ENCODE measurements at places on chromosomes 11 and 22. TPM values are rescaled to one million over a fixed set of nuclear protein-coding genes. Genes with fewer than 3 reads are reported as not detected.

The MAPK8IP1 gene
- total RNA-seq, result 3.7 TPM

The SLC22A8 gene
- not detected for total RNA-seq

The VPS37C gene
- 9.9 TPM for total RNA-seq

The PANX3 gene
- not detected for total RNA-seq

The TRPC6 gene
- total RNA-seq, result 34.8 TPM

The TMPRSS5 gene
- total RNA-seq, result 3.5 TPM

The VSTM5 gene
- 0.39 TPM for total RNA-seq

GRCh38 chr11:120227228-120227852, 12.6 kb upstream of the POU2F3 start:
- DNase-seq, result no peak

DNA sequence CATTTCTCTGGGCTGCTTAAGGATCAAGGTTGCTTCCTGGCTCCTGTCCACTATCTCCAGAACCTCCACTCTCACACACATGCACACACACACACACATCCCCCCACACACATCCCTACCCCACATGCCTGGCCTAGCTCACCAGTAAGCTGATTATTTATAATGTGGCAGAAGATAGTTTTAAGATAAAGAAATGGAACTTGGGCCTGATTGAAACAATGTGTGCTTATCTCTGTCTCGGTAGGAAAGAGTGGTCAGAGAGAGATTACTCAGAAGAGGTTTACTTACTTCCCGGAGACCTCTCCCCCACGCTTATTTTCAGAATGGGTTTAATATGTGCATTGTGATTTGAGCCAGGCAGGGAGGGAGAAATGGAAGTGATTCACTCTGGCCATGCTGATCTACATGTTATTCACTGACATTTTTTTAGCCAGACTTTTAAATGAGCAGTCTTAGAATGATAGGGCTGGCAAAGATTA, 422.4 kb downstream of the TENM4 start:
- peak; percentile 67 for DNase-seq

- DNase-seq, result no peak
These were observed 182.6 kb downstream of the TRPC6 start for GRCh38 chr11:101401245-101401644.

- peak; percentile 47 for DNase-seq
These were observed 638 bp upstream of the PITPNM1 start for GRCh38 chr11:67505605-67506396.

GRCh38 chr22:41841085-41841712, 8.3 kb downstream of the SREBF2 start:
- no peak for DNase-seq

- no peak for DNase-seq
These were observed 3.5 kb upstream of the ZNF74 start for GRCh38 chr22:20390394-20390907.

DNA sequence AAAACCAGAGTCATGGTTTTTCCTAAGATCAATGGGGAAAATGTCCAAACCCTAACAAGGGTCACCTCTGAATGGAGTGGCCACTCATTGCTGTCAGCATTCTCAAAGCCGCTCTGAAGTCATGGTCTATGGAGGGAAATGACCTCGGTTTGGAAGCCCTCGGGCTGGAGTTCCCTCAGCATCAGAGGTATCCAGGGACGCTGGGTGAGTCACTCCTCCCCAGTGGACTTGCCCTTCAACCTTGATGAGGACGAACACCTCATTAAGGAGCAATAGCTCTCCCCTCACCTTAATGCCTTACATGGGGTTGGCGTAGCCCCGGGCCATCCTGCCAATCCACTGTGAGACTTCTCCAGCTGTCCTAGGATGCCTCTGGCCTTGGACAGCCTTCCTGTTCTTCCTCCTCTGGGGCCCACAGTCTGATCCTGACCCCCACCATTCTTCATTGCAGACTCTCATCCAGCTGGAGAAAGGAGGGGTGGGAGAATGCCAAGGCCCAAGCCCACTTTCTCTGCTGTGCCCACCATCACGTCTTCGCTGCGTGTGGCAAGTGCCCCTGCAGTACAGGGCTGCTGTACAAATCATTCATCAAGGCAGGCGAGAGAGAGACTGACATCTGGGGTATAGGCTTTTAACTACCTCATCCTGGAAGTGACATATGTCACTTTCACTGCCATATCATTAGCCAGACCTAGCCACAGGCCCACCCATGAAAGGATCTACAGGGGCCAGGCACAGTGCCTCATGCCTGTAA, 25.4 kb upstream of the MYH9 start:
- DNase-seq, result no peak

DNA sequence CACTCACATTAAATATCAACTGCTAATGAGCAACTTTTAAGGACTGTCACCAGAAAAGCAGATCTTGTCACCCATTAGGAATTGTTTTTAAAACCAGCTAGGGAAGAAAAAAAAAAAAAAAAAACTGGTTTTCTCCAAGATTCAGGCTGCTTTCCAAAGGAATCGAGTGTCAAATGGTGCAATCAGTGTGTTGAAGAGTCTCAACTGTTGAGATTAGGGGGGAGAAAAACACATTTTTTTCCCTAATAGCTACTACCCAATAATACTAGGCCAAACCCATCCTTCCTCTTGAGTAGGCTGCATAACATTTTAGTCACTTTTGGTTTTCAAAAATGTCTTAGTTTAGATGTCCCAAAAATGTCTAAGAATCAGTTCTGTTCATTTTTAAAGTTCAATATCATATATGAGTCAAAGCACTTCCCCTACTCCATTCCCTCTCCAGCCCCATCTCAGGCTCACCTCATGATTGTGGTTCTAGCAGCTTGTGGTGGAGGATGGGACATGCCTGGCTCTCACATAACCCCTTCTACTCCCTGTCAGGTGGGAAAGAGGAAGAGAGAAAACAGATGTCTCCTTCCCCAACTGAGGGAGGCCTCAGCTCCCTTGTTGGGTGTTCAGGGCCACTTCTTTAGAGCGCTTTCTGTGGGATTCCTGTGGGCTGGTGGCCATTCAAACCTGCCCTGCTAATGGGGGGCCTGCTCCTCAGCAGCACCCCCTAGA, 193.6 kb downstream of the CWF19L2 start:
- no peak for DNase-seq

DNA sequence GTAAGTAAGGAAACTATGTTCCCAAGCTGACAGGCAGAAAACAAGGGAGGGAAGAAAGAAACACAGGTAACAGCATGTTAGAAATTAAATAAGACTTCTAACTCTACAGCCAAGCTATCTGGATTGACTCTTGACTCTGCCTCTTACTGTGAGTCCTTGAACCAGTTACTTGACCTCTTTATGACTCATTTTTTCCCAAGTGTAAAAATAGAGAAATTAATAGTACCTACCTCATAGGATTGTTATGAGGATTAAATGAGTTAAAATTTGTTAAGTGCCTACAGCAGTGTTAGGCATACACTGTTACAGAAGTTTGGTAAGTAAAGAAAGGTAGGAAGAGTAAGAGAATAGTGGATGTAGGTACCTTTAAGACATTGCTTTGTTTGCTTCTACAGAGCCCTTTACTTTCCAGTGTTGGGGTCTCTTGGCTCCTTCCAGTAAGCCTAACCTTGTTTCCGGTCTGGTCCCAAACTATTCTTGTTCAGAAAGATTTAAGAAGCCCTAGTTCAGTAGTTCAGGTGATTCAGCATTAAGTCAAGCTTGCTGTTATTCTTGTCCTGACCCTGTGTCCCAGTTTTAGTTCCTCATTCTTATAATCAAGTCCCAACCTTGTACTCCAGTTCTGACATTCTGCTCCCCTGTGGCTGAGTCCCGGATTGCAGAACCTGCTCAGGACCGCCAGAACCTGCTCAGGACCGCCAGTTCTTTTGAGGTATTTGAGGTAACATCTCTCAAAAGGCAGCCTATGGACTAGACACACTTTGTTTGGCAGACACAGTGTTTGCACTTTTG, 963.4 kb upstream of the CCDC90B start:
- no peak for DNase-seq

DNA sequence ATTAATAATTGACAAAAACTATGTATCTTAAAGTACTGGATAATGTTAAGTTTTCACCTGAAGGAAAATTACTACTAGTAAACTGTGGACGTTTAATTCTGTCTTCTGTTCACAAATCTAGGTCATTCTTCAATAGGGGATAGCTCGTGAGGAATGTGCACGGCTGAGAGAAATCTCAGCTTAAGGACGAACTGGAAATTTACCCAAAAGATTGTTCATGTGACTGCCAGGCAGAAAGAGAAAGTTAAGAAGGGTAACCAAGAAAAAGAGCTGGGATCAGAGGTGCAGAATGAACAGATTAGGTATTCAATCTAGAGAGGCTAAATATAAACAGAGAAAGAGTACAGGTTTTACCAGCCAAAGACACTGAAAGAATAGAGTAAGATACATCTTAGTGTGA, 245.3 kb downstream of the CASP12 start:
- no peak for DNase-seq

GRCh38 chr11:77203901-77204753, 76.1 kb downstream of the MYO7A start:
- no peak for DNase-seq

GRCh38 chr11:6745018-6745417, 26.8 kb downstream of the OR2AG2 start:
- no peak for DNase-seq

DNA sequence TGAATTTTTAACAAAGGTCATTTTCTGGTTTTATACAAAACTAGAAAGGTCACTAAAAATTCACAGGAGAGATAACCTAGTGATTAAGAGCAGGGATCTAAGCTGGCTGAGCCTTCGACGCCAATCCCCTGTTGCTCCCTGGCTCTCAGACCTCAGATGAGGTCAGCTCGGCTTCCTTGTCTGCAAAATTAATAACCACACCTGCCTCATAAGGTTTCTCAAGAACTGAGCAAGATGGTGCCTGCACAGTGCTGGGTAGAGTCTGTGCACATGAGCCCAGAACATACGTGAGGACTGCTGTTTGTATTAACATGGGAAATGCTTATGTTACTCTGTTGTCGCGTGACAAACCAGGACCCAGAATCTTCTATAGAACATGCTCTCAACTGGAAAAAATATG, 24.4 kb upstream of the CD5 start:
- DNase-seq, result no peak

DNA sequence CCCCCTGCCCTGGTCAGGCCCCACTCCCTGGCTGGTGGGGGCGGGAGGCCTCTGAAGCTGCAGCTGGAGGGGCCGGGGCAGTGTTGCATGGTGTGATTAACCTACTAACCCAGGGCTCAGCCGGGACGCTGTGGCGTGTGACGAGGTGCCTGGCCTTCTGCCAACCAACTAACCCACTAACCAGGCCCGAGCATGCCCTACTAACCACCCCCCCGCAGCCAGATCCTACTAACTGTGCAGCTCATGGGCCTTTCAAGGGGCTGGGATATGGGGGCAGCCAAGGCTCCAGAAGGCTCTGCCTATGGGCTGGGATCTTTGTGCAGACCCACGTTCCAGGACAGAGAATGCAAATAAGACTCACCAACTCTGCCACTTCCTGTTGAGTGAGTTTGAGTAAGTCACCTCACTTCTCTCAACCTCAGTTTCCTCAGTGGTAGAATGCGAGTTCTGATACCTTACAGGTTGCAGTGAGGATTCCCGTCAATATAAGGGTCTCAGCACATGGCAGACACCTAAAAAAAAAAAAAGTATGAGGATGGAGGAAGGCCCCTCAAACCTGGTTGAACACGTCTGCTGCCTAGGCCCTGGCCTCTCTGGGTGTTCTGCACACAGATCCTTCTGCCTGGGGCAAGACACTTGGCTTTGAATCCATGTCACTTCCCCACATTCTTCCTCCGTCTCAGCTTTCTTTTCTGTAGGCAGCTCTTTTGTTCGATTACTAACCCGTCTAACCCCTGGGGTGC, 14.1 kb downstream of the MIAT start:
- no peak for DNase-seq

DNA sequence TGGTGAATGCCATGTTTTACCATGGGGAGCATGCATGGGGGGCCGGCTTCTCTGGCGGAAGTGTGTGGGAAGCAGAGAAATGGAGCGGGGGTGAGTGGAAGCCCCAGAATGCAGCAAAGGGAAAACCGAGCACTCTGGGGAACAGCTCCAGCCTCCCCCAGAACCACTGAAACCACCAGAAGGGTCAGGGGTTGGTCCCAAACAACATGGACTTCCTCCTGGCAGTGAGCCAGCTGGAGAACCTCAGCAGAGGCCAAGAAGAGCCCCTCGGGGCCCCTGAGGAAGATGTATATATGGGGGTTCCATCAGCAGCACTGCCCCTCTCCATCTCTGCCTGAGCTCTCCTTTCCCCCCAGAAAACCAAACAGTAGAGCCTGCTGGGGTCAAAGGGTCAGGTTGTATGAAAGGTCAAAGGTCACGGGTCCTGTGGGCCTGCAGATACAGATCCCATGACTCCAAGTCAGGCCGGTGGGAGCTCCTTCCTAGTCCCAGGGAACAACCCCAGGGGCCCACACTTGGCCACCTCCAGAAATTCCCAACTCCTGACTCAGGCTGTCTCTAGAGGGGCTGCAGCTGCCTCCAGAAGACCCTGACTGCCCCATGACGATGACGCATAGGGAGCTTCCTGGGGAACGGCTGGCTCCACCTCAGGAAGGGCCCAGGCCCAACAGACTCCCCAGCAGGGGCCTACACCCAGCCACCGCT, 48.5 kb upstream of the TIMP3 start:
- DNase-seq, result no peak

DNA sequence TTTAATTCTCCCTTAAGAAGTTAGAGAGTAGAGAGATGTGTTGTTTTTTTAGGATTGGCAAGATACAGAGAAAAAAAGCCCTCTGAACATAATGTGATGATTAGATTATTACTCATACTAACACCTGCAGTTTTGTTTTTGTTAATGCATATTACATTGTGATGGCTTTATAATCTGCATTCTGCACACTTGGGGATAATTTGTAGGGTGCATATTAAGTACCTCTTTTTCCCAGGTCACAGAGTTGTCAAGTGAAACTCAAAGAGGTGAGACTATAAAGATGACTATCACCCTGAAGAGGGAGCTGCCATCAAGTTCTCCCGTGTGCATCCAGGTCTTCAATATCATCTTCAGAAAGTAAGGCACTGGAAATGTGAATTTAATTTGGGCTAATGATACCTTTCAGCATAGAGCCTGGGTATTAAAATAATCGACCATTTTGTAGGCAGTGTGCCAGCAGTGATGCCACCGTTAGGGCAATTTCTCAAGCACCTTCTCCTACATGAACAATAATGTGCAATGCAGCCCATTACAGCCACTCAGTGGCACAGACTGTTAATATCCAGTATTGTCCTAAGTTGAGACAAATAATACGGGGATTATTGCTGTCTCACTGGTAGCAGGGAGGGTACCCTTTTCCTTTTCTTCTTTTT, 16.2 kb downstream of the PIWIL4 start:
- no peak for DNase-seq

GRCh38 chr22:42984397-42984796, 30.6 kb downstream of the PACSIN2 start:
- no peak for DNase-seq

DNA sequence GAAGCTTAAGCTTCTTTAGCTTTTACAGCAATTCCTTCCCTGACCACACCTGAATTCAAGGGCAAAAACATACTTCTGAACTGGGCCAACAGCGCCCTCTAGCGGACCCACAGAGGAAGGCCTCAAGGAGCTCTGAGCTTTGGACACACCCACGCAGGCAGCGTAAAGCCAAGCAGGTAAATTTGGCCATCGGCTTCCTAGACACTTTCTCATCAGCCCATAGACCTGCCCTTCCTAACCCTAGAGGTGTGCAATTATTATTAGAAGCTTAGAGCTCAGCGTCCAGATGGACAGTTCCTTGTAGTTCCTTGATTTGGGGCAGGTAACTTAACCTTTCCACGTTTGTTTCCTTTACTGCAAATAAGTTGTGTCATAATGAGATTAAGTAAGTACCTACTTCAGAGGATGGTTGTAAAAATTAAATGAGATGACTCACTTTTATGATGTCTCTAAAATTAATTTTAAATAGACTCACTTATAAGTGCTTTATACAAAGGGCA, 25.7 kb upstream of the HMGXB4 start:
- no peak for DNase-seq
